ENCODE measurements at places on chromosomes 2 and 18.

GRCh38 chr2:228681426-228681825 is 499.9 kb upstream of the SPHKAP start:
- DNase-seq, result no peak

DNA sequence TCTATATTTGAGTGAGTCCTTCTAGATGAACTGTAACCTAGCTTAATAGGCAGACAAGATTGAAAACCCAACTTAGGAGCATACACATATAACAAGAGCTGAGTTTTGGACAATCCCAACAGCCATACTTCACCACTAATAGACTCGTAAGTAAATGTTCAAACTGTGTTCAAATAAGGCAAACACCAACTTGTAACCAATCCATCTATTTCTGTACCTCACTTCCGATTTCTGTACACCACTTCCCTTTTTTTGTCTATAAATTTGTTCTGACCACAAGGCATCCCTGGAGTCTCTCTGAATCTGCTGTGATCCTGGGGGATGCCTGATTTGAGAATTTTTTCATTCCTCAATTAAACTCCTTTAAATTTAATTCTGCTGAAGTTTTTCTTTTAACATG is 1149.1 kb upstream of the NRXN1 start:
- no peak for DNase-seq

DNA sequence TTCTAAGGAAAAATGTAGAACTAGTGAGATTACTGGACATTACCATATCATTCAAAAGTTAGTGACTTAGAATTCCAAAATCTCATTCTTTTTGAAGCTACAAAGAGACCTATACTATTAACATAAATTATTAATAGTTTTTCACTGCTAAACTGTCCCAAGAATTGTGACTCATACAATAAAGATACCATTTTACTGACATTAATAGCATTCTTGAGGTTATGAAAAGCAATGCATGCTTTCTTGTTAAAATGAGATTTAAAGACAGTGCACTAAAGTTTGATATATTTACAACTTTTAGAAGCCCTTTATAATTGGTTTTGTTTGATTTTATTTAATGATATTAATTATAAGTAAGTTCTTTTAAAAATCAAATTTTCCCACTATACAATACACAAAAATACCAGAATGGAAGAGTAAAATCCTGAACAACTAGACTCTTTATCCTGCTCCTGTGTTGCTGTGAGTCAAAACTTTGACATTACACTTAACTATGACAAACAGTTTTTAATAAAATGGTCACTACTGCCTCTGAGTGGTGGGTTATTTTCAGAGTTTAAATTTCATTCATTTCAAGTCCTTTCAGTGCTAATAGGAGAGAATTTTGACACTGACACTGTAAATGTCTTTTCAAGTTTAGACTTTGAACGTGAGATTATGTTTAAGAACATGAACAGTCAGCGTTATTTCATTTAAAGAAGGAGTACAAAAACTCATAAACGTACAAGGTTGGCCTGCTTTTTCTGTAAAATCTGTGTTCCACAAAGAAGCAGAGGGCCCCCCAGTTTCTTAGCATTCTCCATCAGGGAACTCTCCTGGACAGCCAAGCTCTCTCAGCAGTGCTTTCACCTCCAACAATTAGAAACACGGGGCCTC is 54.5 kb downstream of the FAM124B start:
- DNase-seq, result no peak

- no peak for DNase-seq
Measured at GRCh38 chr2:159637988-159638501, 21.7 kb upstream of the BAZ2B start.

DNA sequence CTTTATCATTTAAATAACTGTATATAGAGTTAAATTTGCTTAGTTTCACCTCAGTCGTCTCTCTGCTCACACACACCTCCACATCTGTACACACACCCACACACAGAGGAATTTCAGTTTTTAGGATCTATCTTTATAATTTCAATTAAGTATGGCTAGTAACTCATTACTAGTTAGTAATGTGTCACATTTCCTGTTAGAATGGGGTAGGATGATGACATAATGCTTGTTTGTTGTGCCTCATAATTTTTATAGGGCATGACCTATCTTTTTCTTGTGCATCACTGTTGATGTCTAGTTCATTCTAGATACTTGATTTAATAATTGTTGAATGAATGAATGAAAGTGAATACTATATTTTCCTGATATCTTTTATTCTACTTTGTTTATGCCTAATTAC is 108.6 kb downstream of the AGPS start:
- DNase-seq, result no peak

GRCh38 chr2:120832296-120833070 is 96.8 kb downstream of the GLI2 start:
- no peak for DNase-seq

GRCh38 chr2:224775647-224776046 is 59.5 kb upstream of the CCDC195 start:
- no peak for DNase-seq

DNA sequence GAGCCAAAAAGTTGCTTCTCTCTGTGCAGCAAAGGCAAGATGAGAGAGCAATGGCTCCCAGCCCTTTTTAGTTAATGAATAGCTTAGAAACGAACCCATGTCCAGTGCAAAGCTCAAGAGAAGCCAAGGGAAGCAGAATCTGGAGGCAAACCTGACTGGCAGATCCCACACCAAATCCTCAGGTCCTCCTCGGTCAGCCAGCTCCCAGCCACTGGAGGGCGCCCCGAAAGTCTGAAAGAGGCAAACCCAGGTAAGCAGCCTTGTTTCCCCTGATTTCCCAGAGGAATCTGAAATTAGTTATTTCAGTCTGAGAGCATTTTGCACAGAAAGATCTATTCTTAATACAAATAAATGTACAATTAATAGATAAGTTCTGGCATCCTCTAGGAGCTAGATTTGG is 71.3 kb upstream of the PID1 start:
- peak; percentile 6 for DNase-seq

DNA sequence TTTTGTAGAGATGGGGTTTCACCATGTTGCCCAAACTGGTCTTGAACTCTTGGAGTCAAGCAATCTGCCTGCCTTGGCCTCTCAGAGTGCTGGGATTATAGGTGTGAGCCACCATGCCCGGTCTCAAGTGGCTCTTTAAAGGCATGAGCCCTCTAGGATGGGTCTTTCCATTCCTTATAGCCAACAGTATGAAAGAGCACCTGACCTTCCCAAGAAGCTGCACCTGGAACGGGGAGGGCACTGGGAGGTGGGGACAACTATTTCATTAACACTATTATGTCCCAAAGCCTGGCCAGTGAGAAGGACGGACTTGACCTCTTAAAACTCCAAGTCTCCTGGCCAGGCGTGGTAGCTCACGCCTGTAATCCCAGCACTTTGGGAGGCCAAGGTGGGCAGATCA is 149.7 kb downstream of the ZFP36L2 start:
- DNase-seq, result no peak

- DNase-seq, result no peak
Measured at GRCh38 chr2:109368798-109369197, 239.8 kb downstream of the SH3RF3 start.

DNA sequence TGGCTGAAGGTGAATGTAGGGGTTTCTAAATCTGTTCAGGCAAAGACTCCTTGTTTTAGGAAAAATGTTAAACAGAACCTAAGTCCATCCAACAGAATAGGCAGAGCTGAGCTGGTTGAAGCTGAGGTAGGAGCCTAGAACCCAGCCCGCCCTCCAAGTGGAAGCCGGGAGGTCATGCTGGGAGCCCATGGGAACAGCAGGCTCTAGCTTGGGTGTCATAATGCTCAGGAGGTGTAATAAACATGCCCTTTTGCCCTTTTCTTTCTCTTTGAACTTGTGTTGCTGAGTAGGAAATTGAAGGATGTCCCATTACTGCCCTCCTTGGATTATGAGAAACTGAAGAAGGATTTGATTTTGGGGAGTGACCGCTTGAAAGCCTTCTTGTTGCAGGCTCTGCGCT is 60.3 kb downstream of the ARMC9 start:
- no peak for DNase-seq

DNA sequence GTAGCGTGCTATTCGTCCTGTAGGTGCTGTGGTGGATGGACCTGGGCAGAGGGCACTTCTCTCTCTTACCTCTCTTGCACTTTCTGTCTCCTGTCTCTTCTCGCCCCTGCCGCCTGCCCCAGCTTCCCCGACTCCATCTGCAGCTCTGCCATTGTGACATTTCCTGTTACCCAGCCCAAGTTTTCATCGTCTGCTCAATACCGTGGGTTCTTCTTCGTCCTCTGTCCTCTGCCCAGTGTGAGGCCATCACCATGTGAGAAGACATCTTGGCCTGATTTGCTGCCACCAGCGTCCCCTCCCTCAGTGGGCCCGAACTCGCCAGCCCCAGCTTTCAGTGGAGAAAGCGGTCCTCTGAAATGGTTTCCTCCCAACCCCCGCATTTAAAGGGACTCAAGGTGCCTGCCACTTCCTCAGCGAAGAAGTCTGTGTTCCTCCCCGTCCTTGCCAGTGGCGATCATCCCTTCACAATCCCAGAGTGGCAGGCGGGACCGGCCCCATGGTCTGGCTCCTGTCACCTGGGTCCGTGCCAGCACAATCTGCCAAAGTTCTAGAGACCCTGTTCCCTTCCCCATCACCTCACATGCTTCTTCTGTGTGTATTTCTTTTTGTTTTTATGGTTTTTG is 18.0 kb downstream of the TGOLN2 start:
- no peak for DNase-seq

GRCh38 chr2:3449086-3449485 is 69.6 kb downstream of the TRAPPC12 start:
- no peak for DNase-seq

- no peak for DNase-seq
Measured at GRCh38 chr2:27080140-27080469, 1.7 kb downstream of the EMILIN1 start.

DNA sequence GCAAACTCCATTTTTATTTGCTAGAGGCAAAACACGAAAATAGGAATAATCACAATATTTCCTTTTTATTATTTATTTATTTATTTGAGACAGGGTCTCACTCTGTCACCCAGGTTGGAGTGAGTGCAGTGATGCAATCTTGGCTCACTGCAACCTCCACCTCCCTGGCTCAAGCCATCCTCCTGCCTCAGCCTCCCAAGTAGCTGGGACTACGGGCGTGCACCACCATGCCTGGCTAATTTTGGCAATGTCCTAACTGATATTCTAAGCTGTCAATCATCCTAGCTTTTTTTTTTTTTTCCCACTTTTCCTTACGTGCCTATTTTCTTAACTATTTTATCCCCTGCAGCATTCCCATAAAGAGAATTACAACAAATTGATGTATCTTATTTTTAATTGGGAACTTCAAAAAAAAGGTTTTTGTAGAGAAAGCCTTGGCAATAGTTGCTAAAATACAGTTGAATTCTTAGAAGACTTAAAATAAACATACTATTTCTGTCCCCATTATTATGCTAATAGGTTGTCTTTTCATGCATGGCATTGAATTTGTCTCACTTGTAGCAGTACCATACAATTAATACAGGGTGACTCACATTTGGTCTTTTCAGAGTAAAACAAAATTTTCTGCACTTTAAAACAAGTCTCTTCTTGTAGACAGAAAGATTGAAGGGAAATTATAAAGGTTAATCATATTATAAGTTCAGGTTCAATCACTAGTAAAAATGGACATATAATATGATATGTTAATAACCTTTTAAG is 153.5 kb downstream of the SLC39A10 start:
- DNase-seq, result no peak

- no peak for DNase-seq
Measured at GRCh38 chr18:1604751-1605150, 700.1 kb downstream of the ADCYAP1 start.

GRCh38 chr2:185628985-185629384 is 109.6 kb upstream of the FSIP2 start:
- DNase-seq, result no peak

GRCh38 chr2:231545105-231545902 is 15.1 kb upstream of the NMUR1 start:
- no peak for DNase-seq

- DNase-seq, result no peak
Measured at GRCh38 chr2:85547089-85547858, 8.3 kb downstream of the MAT2A start.

GRCh38 chr18:23922939-23923338 is 91.6 kb upstream of the TTC39C start:
- DNase-seq, result no peak

DNA sequence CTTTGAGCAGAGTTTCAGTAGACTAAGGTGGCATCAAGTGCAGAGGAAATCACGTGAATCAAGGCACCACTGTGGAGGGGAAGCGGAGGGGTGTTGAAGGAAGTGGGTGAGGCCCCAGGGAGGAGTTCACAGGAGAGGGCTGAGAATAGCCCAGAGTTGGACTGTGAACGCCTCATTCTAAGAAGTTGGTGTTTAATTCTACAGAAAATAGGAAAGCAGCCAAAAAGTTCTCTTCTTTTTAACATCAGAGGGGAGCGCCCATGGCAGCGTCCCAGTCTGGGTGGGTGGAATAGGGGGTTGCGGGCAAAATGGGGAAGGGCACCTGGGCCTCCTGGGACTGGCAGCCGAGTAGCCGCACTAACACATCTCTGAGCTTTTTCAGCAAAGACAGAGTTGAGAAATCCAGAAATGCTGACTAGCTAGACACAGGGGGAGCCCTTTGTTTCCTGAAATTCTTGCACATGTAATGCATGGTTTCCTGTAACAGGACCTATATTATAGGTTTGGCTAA is 97.0 kb downstream of the NEB start:
- no peak for DNase-seq

DNA sequence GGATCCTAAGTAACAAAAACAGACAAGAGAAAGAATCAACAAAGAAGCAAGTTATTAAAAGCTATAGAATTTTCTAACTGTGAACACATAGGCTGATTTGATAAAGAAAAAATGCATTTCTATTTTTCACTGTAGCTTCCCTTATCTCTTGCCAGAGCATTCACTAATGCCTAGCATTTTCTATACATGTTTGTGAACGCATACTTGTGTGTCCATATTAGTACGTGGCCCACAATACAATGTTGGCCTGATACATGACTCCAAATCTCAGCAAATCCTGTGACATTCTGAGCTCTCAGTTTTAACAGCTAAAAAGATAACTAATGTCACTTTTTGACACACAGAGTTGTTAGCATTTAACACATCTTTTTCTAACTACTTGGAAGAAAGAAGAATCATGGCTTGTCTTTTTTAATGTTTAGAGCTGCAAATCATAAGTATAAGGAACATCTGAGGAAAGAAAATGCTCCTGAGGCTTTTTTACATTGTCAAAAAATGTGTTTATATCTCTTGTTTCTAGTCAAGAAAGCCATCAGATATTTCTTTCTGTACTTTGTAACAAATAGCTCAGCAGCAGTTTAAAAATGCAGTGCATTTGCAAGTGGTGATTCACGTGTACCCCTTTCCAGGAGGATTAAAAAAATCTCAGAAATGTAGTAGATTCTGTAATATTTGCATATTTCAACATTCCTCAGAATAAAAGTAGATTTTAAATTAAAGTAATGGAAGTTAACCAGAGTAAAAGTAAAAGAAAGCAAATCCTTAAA is 1646.8 kb upstream of the TMEFF2 start:
- DNase-seq, result no peak

GRCh38 chr2:81437456-81438000 is 1133.0 kb upstream of the LRRTM1 start:
- no peak for DNase-seq
